ENCODE measurements at places on chromosomes 13 and 19. TPM values are rescaled to one million over a fixed set of nuclear protein-coding genes. Genes with fewer than 3 reads are reported as not detected.
A peak's percentile ranks its signal among the peaks of the same experiment; 100 is the strongest.

NKG7 gene
- not detected for total RNA-seq

MAG gene
- not detected for total RNA-seq

F2RL3 gene
- total RNA-seq: under 0.01 TPM

CAPN12 gene
- total RNA-seq: not detected

C2CD4C gene
- total RNA-seq: not detected

APOC1 gene
- 1.4 TPM for total RNA-seq

TMEM221 gene
- not detected for total RNA-seq

COX7A1 gene
- total RNA-seq: 13.6 TPM

SLAIN1 gene
- total RNA-seq: not detected

DKKL1 gene
- not detected for total RNA-seq

- DNase-seq: no peak
These were observed 160.4 kb downstream of the PCDH20 start for GRCh38 chr13:61255040-61255796.

GRCh38 chr19:17871878-17872250 is at the start of gene SLC5A5:
SLC5A5 (plus strand) TSS chr19:17871945; CDS start chr19:17872320, 375 bp downstream.
- DNase-seq: peak; percentile 88

GRCh38 chr13:34139660-34140227 is 321.8 kb downstream of the RFC3 start:
- no peak for DNase-seq

DNA sequence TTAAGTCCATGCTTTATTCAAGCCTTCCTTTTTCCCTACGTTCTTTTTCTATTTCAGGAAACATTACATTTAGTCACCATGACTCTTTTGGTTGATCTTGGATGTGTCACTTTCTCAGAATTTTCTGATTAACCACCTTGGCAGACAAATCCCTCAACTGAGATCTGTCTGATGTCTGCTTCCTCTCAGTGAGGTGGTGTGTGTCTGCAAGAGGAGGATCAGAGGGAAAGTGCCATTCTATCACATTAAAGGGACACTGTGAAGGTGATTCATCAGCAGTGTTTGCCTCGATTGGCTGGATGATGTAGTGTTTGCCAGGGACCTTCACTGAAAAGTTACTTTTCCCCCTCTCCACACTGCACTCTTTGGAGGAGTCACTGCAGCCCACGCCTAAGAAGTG is 3.0 kb upstream of the CCNP start:
- no peak for DNase-seq

GRCh38 chr19:54209811-54210494 is 9.3 kb downstream of the RPS9 start:
- DNase-seq: peak; percentile 99

DNA sequence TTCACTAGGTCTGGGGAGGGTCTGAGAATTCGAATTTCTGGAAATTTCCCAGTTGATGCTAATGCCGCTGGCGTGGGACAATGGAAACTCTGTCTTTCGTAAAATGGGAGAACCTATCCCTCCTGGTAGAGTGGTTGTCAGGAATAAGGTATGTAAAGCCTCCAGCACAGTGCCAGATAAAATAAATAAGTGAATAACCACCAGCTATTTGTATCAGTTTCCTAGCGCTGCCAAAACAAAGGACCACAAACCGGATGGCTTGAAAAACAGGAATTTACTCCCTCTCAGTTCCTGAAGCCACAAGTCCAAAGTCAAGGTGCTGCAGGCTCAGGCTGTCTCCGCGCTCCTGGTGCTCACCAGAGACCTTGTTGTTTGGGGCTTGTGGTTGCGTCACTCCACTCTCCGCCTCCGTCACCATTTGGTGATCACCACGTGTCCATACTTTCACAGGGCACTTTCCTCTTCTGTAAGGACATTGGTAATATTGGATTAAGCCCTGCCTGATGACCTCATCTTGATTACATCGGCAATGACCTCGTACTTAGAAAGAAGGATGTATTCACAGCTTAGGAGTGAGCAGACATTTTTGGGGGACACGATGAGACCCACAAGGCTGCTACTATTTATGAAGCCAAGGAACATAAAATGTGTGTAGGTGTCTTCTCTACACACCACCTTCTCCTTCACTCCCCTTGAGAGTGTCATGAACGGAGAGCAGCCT is 428.5 kb downstream of the IRS2 start:
- DNase-seq: no peak

- DNase-seq: no peak
These were observed 4.8 kb downstream of the FCHO1 start for GRCh38 chr19:17755977-17756670.

GRCh38 chr19:609004-609346 is 19.3 kb downstream of the HCN2 start:
- DNase-seq: no peak

DNA sequence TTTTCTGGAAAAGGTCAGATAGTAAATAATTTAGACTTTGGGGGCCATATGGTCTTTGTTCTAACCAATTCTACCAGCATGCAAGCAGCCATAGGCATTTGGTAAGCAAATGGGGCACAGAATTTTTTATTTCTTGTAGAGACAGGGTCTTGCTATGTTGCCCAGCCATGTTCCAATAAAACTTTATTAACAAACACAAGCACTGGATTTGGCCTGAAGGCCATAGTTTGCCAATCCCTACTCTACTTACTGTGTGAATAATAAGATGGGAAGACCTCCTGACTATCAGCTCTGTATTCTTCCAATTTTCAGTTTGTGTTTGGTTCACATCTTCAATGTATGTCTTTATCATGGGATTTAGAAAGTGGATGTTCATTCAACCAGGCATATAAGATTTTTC is 53.0 kb upstream of the SERP2 start:
- no peak for DNase-seq

DNA sequence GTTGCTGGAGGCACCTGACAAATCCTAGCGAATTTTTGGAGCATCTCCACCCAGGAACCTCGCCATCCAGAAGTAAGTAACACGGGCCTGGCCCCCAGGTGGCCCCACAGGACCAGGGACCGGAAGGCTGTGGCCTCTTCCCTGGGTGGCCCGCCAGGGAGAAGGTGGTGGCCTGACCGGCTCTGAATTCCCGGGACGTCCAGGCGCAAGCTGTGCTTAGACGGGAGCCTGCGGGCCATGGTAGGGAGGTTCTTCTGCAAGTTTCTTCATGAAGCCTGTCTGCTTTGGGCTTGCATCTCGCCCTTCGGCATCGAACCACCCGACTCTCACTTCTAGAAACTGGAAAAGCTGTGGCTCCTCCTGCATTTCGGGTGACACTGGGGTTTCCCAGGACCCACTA is 47.4 kb downstream of the KDM4B start:
- DNase-seq: peak; percentile 9

DNA sequence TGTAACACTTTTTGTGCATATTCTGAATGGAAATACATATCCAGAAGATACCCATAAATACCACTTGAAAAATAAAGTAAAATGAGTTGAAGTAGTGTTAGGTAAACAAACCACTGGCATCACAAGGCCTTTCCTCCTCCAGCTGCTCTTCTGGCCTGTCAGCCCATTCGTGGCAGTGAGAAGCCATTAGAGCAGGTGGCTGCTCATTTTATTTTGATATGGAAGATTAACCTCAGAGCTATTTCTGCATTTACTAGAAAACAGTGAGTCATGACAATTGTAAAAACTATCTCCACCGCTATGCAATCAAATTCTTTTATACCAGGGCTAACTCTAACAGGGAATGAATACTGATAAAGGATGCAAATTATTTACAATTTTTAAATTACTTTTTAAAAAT is 2898.1 kb downstream of the PCDH9 start:
- DNase-seq: no peak

- DNase-seq: peak; percentile 51
These were observed 8.9 kb upstream of the TMEM160 start for GRCh38 chr19:47057328-47057727.

- DNase-seq: no peak
These were observed 6.7 kb upstream of the TTYH1 start for GRCh38 chr19:54408456-54409026.

DNA sequence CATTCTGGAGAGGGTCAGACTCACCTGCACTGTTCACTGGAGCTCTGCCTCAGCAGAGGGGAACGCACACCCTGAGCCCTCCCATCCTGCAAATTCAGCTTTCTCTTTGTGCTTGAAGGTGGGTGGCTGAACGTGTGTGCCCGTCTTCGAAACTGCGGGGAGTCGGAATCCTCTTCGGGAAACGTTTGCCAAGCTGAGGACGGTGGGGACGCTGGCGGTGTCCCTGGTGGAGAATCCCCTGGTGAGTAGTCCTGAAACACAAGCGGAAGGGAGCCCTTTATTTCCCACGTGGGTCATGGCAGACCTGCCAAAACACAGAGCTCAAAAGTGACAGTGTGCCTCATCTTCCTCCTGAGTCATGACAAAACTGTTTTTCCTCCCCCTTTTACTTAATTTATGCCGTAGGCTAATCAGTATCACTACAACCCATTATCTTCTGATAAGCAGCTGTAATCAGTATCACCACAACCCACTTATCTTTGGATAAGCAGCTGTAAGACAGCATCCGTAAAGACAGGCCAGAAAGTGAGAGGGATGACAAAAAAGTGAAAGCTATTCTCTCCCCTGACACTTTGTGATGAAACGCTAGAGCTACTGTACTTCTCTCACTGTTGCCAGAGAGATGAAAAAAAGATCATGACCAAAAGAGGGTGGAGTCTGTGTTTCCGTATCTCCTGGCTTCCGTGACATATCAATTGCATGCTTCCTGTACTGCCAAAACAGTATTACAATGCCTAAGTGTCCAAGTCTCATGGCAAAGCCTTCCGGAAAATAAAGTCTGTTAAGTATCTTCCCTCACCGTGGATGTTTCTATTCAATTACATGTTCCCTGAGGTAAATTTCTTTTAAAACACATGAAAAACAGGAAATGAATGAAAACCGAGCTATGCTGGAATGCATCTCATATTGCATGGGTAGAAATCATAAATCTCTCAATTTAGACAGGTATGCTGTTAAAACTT is 155.5 kb downstream of the TBC1D4 start:
- no peak for DNase-seq

GRCh38 chr13:52393572-52394357 is 12.2 kb downstream of the THSD1 start:
- DNase-seq: peak; percentile 68

DNA sequence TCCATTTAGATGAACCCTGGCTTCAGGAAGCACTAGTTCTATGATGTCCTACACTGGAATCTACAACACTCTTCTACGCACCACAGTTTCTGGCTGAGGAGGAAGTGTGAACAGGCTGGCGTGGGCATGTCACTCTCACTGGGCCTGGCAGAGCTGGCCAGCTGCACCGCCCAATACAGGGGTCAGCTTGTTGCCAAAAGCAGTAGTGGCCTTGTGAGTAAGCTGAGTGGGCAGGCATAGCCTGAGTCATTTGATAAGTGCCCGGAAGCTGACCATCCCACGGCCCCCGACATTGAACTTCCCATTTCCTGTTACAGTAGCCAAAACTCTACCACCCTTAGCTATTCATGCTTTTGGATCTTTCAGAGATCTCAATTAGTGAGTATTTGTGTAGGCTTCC is 240.9 kb upstream of the SERP2 start:
- DNase-seq: peak; percentile 73

GRCh38 chr19:33797802-33798671 is 1.4 kb downstream of the KCTD15 start:
- DNase-seq: peak; percentile 94

- no peak for DNase-seq
These were observed at the start of gene F7 for GRCh38 chr13:113105032-113105920. F7 (plus strand) TSS chr13:113105791; CDS start chr13:113105842, 51 bp downstream.

DNA sequence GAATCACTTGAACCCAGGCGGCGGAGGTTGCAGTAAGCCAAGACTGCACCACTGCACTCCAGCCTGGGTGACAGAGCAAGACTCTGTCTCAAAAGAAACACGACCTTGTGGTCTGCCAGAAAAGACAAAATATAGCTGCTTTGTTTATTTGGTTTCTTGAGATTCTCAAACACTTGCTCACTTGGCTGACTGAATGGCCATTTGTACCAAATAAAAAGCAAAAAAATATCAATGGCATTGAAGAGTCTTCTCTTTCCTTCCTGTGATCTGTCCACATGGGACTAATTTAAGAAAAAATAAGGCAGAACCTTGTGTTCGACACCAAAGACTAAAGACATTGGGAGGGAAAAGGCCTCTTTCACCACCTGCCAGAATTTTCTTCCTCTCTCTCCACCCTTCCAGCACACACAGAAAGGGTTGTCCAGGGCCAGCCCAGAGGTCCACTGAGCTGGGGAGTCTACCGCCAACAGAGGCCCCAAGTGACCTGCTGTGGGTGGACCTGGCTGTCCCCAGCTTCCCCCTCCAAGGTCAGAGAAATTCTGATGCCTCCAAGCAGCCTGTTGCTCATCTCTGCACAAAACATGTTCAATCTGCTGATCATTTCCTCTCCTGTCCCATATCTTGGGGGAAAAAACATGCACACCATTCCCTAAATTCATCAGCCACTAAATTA is 5.9 kb downstream of the BRME1 start:
- DNase-seq: peak; percentile 60

DNA sequence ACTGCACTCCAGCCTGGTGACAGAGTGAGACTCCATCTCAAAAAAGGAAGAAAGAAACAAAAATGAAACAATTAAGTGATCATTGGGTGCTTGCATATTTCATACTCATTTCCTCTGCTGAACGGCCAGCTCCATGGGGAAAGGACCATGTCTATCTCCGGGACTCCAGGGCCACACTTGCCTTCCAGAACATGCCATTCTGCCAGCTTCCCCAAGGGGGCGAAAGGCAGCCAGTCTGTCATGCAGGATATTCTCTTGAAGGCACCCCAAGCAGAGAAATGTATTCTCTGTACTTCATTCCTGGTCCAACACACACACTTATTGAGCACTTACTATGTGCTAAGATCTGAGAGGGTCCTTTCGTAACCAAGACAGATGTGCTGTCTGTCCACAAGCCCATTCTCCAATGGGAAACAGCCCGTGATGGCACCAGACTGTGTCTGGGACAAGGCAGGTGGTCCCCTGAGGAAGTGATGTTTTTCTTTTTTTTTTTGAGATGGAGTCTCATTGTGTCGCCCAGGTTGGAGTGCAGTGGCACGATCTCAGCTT is 10.2 kb upstream of the CARM1 start:
- peak; percentile 72 for DNase-seq

DNA sequence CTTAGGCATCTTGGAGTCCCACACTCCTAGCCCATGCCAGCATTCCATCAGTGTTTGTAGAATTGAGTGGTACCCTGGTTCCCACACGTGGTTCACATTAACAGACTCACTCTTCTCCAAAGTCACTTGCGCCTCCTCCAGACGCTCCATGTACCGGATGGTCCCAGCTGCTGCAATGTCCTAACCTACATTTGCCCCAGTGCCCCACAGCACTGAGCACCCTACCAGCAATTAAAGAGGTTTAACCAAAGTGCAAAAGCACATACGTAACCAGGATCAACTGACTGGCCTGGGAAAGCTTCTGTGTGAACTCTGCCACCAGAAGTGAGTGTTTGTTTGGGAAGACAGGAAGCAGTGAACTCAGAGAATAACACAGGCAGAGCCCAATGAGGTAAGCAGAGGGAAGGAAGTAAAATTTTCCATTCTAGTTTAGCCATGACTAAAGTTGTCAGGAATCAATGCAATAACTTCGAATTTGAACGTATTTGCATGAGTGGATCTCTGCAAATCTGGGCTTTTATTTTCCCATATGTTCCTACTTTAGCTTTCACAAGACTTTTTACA is 7.3 kb upstream of the MEDAG start:
- DNase-seq: peak; percentile 93
